ENCODE measurements at places on chromosomes 12 and 14.
A peak's percentile ranks its signal among the peaks of the same experiment; 100 is the strongest.

DNA sequence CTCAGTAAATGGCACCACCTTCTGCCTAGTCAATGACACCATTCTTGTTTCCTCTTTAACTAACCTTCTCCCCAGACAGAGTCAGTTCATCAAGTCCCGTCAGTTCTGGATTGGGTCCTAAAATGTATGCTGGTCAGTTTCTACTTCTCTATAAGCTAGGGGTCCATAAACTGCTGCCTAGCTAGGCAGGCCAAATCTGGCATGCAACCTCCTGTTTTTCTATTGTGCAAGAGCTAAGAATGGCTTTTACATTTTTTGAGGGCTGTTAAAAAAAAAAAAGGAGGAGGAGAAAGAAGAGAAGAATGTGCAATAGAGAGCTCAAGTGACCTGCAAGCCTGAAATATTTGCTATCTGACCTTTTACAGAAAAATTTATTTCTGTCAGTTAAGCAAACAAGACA is 6.4 kb upstream of the TMED10 start:
- DNase-seq, result peak; percentile 67

GRCh38 chr12:3534511-3534910 is 43.5 kb downstream of the PRMT8 start:
- DNase-seq, result no peak

DNA sequence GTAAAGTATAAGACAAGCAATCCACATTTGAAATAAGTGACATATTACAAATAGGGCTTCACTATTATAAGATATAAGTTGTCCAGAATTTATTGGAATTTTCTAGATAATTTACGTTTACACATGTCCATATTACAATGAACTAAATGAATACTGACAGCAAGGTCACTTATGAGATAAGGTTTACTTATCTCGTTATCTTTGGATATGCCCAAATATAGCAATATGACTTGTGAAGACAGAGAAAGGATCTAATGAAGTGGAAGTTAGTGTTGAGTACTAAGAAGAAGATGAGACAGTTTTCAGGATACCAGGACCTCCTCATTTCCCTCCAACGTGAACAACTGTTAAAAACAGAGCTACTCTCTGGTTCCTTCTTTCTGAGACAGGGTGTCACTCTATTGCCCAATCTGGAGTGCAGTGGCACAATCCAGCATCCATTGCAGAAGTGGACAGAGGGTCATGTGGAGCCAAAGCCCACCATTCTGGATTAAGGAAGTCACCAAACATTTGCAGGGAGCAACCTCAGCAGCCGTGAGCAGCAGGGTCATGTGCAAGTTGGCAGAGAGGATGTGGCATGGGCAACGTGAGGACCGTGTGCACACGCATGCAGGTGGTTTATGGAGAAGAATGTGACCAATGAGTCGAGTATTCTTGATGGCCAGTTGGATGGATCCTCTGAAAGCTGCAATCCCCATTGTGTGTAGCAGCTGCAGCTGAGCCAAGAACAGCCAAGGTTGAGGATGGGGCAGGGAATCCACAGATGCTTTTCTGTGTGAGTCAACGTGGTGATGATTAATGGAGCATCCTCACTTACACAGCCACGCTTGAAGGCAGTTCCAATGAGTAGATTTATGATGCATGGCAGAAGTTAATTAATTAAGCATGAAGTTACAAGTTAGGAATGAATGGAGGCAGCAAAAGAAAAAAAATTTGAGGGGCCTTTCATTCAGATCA is 111.0 kb downstream of the BICD1 start:
- peak; percentile 45 for DNase-seq

GRCh38 chr14:54625112-54625511 is 58.2 kb downstream of the SAMD4A start:
- no peak for DNase-seq

- no peak for DNase-seq
Measured at GRCh38 chr12:116922194-116922897, 11.6 kb downstream of the FBXW8 start.

GRCh38 chr12:11497995-11498394 is 102.6 kb upstream of the PRB2 start:
- DNase-seq, result no peak

GRCh38 chr12:132723764-132724140 is 13.1 kb downstream of the PGAM5 start:
- DNase-seq, result no peak

GRCh38 chr12:91413581-91414546 is 231.2 kb upstream of the DCN start:
- DNase-seq, result peak; percentile 50

DNA sequence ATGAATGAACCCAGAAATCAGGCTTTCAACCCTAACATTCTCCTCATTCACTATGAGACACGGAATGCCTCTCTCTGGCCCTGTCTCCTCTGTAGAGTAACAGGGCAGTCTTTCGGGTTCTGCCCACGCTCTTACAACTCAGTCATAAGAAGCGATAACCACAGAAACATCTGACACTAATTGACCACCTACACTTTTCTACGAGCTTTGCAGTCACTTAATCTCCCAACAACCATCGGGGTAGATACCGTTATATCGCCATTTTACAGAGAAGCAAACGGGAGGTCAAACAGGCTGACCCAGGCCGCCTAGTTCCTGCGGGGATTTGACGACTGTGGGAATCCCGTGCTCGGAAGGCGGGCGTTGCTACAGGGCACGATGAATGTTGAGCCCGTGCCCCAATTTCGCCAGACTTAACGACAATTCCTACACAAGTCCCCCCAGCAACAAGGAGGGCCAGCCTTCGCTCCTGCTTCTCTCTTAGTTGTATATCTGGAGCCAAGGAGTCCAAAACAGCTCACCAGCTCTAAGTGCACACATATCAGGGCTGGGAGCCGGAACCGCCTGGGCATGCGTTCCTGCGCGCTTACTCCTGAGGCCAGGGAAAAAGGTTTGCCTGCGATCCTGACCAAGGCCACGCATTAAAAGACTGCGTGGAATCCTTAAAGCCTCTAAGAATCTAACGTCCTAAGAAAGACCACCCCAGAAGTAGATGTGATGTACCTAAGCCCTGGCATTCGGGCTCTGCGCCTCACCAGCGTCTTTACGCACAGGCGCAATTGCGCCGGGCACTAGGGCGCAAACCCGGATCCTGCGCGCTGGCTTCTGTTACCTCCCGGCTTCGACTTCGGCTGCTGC is 38.7 kb upstream of the TBX5 start:
- no peak for DNase-seq

DNA sequence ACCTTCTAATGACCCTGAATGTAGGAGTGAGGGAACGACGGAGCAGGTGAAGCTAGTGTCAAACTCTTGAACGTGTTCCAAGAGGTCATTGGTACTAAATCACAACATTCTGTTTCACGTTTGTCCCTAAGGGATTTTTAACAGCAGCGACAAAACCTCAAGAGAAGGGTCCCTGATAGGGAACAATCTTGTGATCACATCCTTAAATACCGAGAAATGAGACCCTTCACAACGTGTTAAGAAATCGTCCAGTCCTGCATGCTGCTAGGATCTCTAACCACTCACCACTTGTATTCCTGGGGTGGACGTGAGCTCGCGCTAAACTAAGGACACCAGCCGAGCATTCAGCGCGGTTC is 134.1 kb upstream of the KRAS start:
- no peak for DNase-seq

DNA sequence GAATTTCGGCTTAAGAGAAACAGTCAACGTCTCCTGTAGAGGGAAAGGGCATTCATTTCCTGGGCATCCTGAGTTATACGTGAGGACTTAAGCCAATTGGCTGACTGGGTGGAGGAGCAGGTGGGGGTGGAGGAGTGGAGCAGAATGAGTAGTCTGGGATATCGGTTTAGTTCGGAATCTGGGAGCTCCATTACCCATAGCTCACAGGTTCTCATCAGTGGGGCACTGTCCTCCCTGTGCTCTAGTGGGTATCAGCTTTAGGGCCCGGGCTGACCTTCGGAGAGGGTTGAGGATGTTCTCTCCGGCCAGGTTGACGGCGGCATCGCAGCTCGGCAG is 704 bp downstream of the SDR39U1 start:
- no peak for DNase-seq

- no peak for DNase-seq
Measured at GRCh38 chr14:76489667-76490066, 113.7 kb downstream of the ESRRB start.

DNA sequence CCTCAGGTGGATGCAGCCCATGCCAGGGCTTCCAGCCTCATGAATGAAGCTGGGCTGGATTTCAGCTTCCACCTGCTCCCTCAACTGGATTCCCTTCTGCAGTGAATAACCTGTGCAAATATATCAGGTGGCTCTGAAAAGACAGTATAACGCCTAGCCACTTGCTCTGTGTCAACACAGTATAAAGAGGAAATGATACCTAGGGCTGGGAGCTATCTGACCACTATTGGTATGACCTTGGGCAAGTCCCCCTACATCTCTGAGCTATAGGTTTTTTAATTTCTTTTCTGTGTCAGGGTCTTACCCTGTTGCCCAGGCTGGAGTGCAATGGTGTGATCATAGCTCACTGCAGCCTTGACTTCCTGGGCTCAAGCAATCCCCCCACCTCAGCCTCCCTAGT is 19.8 kb downstream of the ISM2 start:
- no peak for DNase-seq

GRCh38 chr12:52027085-52027843 is 20.5 kb downstream of the TAMALIN start:
- DNase-seq, result no peak

GRCh38 chr12:25932971-25933370 is 25.5 kb upstream of the RASSF8 start:
- DNase-seq, result no peak

GRCh38 chr12:94169495-94169894 is 21.1 kb downstream of the PLXNC1 start:
- no peak for DNase-seq

- DNase-seq, result no peak
Measured at GRCh38 chr12:87809916-87810315, 219.3 kb downstream of the C12orf50 start.

DNA sequence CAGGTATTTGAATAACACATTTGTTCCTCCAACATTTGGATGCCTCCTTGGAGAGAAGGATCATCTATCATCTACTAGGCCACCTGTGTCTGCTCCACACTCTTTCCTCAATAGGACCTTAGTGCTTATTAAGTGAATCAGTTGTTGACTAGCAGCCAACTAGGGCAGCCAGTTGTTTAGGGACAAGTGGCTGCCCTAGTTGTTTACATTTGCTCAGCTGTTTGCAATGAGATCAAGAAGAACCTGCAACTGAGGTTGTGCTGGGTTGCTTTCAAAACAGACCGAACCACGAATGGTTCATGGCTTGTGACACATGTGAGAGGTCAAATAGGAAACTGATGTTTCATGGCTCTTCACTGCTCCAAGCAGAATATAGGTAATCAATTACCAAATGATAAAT is 53.8 kb downstream of the TMCC3 start:
- DNase-seq, result no peak

DNA sequence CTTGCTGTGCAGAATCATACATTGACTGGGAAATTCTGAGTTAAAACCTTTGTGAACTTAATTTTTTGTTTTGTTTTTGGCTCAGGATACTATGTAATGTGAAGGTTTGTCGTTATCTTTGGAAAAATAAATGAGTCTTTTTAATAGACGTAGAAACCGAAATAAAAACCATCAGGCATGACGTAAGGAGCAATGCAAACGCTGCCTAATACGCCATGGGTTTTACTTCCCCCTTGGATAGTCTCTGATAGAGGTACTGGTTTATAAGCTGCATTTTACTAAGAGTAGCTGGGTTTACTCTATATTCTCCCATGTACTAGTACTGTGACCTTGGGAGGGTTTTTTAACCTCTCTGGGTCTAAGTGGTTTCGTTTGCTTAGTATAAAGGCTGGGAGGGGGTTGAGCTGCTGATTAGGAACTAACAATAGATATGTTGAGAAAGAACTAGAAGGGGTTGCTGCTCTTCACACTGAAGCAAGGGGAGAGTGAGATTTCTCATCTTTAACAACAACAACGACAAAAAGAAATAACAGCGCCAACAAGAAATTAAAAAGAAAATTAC is 66.8 kb upstream of the SLCO1C1 start:
- DNase-seq, result no peak

DNA sequence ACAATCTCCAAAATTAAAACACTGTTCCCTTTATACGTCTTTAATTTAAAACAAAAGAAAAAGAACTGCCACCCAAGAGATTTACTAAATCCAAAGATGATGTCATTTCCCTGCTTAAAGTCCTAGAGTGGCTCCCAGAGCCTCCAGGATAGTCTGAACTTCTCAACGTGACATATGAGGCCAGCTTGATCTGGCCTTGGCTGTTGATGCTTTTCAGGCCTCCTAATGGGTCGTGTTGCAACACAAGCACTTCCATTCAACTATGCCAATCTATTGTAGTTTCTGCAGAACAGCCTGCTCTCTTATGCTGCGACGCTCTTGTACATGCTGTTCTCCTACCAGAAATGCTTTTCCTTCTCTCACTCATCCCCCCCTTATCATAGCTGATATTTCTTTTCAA is 35.7 kb downstream of the LGR5 start:
- DNase-seq, result no peak

- DNase-seq, result no peak
Measured at GRCh38 chr14:52078095-52078531, 9.3 kb upstream of the NID2 start.

DNA sequence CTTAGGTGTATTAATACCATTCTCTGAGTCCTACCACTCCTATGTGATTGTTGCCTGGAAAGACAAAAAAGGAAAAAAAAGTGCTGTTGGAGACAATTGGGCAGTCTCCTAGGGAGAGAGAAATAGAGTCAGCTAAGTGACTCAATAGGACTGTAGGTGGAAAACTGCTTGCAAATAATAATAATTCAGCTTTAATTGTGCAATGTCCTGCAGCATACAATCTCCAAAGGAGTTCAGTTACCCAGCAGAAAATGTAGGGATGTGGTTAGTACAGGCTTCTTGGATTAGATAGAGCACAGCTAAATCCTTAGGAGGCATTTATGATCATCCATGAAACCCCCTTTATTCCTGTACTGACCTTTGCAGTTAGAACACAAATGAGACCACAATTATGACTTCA is 3.0 kb upstream of the SRSF9 start:
- DNase-seq, result no peak

GRCh38 chr14:35400648-35401421 is 3.7 kb downstream of the NFKBIA start:
- DNase-seq, result no peak
